CD4-positive, alpha-beta T cell (primary cell): ENCODE measurements at places on chromosomes 3 and 15.

DNA sequence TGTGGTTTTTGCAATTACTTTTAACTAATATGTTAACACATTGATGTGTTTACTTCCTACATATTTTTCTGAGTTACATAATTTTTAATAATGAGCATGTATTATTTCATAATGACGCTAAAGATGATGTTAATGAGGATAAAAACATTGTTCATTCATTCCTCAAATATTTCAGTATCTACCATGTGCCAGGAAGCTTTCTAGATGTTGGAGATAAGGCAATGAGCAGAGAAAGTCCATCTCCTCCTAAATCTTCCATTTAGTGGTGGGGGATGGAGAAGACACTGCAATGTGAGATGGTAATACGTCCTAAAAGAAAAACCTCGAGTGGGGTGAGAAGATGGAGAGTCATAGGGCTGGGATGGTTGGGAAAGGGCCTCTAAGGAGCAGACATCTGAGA, 132.7 kb downstream of the MYLK start:
- DNase-seq, result no peak

DNA sequence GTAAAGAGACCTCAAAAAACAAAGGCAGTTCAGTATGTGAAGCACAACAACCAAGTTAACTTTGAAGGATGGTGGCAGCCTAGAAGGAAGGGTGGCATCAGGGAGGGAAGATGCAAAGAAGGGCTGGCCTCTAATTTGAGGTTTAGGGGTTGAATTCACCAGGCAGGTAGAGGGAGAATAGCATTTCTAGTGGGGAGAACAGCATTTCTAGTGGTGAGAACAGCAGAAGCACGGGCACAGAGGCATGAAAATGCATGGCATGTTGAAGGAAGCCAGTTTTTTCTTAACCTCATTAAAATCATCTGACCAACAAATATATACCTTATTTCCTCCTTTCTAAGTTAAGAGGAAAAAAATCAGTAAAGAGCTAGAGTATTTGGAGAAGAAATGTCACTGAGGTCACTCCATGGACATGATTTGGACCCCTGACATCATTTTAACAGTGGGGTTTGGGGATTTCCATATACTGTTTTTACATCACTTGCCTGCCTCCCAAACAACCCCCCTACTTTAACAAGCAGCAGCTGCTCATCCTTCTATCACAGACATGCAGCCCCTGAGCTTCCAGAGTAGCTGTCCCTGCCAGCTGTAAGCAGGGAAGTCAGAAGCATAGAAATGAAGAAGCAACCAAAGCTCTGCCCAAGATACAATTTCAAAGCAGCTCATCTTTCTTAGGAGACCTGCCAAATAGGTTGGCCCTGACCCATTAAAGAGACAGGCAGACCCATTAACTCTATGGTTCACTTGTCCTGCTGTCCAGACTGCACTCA, 2.4 kb upstream of the POPDC2 start:
- no peak for DNase-seq

GRCh38 chr15:43189296-43189695, 4.1 kb downstream of the CCNDBP1 start:
- DNase-seq, result no peak

- no peak for DNase-seq
Observed at GRCh38 chr15:77901921-77902750, 175.4 kb downstream of the TBC1D2B start.

DNA sequence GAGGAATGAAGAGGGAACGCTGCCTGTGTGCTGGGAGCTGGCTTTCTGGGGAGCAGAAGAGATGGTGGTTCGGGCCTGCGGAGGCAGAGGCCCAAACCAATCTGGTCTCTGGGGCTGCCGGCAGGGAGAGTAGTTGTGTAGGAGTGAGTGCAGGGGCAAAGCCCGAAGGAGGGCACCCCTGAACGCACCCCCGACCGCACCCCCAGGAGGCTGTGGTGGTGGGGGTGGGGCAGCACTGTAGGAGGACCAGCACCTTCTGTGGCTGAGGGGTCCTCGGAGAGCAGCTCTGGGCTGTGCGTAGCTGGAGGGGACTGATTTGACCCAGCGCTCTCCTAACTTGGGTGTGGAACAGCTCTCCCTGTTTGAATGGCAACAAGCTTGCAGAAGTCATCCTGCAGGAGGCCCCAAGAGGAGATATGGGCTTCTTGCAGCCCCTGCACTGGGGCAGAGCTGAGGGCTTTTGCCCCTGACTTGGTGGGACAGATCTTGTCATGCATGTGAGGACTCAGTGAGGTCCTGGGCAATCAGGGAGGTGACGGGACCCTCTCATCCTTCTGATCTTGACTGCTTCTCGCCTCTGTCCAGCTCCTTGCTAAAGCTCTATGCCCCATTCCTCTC, 26.1 kb downstream of the C15orf39 start:
- DNase-seq, result no peak

DNA sequence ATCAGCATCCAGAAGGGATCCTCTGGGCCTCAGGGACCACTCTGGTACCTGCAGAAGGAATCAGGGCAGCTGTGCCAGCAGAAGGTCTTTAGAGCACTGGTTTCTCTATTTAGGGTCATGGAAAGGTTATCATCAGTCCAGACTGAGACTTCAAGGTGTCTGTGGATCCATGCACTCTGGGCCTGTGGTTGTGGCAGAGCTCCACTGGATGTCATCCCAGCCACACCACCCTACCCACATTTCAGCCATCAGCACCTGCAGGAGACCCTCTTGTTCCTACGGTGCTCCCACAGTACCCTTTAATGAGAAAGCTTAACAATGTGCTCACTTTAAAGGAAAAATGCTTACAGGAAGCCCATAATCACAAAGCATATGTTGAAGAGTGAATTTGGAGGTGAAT, 603.4 kb upstream of the CCDC54 start:
- DNase-seq, result no peak

- no peak for DNase-seq
Observed at GRCh38 chr3:74756674-74757073, 142.2 kb upstream of the CNTN3 start.

DNA sequence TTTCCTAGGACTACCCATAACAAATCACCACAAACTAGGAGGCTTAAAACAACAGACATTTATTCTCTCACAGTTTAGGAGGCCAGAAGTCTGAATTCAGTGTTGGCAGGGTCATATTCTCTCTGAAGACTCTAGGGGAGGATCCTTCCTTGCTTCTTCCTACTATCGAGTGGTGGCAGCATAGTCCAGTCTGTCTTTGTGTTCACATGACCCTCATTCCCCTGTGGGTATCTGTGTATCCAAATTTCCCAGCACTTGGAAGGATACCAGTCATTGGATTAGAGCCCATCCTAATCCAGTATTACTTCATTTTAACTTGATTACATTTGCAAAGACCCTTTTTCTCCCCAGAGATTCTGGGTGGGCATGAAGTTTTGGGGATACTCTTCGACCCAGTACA, 63.8 kb downstream of the GMPS start:
- DNase-seq, result no peak

- no peak for DNase-seq
Observed at GRCh38 chr3:18100121-18100520, 325.0 kb downstream of the SATB1 start.

GRCh38 chr3:38984110-38984509, 67.6 kb downstream of the SCN11A start:
- no peak for DNase-seq

DNA sequence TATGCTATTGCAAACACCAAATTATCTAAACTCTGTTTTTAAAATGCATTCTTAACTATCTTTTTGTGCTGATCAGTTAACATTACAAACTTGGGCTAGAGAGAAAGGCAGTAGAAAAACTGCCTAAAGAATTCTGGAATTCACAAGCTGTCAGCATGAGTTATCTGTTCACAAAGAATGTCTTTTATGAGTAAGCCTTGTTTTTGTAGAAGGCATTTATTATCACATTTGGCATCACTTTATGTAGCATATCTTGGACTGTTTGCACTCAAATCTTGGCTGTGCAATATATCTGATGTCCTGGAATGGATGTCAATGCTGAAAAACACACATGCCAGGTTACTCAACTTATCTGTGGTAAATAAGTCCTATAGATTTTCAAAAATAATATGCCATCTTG, 15.5 kb upstream of the BCHE start:
- DNase-seq, result no peak

DNA sequence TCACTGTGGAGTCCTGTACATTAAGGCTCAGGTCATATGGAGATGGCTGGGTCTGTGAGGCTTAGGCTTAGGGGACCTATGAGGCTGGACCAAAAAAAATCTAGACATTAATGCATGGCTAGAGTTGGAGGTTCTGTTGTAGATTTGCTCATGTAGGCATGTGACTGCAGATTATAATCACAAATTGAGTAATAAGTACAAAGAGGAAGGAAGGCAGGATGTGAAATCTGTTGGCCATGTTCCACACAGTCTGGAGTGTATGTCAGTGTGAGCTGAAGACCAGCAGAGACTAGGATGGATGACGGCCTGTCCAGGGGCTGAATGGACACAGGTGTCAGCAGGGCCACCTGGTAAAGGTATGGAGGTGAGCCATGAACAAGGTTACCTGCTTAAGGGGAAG, at the start of gene ST3GAL6:
Gene ST3GAL6, plus strand, starts transcription at position 265 of the 400 bp plus-strand sequence. CDS start 5,101 bp downstream, outside the sequence.
- no peak for DNase-seq

- DNase-seq, result no peak
Observed at GRCh38 chr15:71752128-71752527, 58.2 kb upstream of the NR2E3 start.

- DNase-seq, result no peak
Observed at GRCh38 chr15:65307978-65308377, 3.5 kb downstream of the RNU5B-1 start.
